Esophagus squamous epithelium (tissue), 5 donors: ENCODE measurements at places on chromosomes 6 and 20.

GRCh38 chr6:137904822-137905617 is 38.0 kb downstream of the TNFAIP3 start:
- no peak for DNase-seq

DNA sequence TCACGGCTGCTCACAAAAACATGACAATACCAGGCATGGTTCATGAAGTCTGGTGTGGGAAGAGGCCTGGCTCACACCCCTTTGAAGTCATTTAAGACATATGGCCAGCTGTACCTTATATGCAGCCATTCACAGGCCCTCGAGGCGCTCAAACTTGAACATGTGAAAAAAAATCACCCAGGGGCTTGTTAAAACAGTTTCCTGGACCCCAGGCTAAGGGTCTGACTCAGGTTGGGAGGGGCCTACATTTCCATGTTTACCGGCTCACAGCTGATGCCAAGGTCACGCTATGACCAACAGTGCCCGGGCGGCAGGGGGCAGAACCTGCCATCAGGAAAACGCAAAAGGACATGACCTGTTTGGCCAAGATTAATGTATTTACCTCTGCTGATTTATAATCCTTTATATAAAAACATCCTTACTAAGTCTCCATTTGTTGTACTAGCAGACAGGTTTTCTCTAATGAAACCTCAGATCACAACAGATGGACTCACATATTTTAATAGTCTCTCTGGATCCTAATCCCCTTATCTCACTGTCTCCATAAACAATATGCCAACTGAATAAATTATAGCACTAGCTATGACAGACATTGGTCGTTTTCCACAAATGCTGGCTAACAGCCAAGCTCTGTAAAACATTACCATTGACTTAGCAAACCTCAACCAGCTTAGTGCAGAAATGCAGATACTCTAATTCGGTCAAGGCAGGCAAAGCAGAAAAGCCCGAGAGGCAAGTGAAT is 19.9 kb downstream of the EZR start:
- no peak for DNase-seq

GRCh38 chr20:43323592-43323991 is 133.9 kb upstream of the PTPRT start:
- no peak for DNase-seq

DNA sequence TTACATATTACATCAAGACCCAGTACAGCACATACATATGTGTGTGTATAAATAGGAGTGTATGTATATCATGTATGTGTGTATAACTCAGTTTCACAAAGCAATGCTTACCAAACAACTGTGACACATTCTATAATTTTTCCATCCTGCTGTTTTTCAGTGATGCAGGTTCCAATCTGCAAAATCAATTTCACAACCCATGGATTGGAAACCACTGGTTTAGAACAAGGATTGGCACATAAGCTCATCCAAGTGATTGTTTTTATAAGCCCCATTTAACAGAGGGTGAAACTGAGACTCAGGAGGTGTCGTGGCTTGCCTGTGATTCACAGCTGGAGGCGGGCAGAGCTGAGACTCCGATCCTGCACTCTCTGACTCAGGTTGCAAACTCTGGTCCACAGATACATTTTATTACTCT is 158.2 kb downstream of the ZMYND8 start:
- DNase-seq, result no peak

- no peak for DNase-seq
Measured at GRCh38 chr20:57161478-57162361, 104.7 kb downstream of the BMP7 start.

DNA sequence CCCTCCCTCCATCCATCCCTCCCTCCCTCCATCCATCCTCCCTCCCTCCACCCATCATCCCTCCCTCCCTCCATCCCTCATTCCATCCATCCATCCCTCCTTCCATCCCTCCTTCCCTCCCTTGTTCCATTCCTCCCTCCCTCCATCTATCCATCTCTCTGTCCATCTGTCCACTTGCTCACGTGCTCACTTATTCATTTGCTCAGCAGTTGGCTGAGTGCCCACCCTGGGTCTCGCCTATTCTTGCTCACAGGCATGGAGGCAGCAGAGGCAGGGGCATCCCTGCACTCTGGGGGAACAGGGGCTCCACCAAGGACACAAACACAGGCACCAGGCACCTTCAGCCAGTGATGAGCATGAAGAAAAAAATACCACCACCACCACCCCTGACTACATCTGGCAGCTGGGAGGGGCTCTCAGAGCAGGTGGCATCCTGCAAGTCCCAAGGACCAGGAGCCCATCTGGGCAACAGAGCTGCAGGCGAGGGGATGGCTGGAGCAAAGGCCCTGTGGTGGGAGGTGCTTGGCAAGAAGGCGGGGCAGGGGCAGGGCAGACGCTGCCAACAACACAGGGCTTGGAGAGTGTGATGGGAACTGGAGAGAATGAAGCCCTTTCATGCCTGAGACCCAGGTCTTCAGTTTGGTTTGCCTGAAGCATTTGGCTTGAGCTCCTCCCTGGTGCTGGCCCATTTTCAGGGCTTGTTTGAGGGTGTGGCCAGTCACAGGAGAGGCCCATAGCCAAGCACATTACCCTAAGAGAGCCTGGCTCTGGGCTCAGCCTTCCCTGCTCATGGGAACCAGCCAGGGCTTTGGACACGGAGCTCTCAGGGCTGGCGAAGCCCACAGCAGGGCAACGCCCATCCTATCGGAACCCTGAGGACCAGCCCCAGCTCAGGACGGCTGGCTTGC is 40.2 kb upstream of the MRGBP start:
- no peak for DNase-seq

DNA sequence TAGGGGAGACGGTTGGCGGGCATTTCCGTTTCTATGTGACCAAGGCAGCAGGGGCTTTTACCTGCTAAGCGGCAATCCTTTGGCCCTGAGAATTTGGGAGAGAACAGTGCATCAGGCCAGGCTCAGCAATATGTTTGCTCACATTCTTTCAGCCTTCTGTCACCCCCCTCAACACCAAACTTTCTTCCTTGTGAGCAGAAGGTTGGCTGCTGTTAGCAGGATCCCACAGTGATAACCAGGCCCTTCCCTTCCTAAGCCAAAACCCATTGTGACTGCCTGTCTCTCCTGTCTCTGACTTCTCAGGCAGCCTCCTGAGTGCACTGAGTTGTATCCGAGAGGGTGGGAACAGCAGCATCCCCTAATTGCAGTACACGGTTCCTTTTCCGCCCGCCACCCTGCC is 43.7 kb downstream of the STK35 start:
- no peak for DNase-seq

DNA sequence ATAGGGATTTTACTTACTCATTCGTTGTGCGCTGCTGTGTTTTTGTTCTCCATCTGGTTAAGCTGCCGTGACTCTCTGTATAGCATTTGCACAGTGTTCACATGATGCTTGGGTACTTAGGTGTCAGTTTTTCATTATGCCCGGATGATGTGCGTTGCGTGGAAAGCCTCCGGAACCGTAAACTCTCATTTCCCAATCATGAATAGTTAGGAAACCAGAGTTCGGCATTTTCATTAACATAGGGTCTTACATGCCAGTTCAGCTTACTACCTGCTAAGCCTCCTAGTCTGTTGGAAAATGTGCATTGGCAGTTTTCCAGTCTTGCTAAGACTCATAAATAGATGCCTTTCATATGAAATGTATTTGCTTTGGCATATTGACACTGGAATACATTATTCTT is 483.4 kb upstream of the FLRT3 start:
- no peak for DNase-seq

DNA sequence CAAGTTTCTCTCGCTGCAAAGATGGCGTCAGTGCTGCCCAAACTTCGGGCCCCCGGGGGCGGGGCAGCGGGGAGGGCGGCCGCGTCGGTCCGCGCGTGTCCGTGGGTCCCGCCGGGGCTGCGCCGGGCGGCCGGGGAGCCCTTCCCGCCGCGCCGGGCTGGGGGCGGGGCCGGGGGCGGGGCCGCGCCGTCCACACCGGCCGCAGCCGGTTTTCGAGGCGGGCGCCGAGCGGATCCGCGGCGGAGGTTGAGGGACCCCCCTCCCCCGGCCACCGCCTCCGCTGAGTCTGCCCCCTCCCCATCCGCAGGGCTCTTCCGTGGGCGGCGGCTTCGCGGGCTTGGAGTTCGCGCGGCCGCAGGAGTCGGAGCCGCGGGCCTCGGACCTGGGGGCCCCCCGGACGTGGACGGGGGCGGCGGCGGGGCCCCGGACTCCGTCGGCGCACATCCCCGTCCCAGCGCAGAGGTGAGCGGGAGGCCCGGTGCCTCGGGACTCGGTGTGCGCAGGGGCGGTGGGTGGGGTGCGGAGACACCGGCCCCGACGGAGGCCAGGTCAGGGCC is 572 bp downstream of the SLC2A4RG start:
- DNase-seq, result no peak

- DNase-seq, result no peak
Measured at GRCh38 chr6:56033401-56033800, 158.0 kb upstream of the BMP5 start.

DNA sequence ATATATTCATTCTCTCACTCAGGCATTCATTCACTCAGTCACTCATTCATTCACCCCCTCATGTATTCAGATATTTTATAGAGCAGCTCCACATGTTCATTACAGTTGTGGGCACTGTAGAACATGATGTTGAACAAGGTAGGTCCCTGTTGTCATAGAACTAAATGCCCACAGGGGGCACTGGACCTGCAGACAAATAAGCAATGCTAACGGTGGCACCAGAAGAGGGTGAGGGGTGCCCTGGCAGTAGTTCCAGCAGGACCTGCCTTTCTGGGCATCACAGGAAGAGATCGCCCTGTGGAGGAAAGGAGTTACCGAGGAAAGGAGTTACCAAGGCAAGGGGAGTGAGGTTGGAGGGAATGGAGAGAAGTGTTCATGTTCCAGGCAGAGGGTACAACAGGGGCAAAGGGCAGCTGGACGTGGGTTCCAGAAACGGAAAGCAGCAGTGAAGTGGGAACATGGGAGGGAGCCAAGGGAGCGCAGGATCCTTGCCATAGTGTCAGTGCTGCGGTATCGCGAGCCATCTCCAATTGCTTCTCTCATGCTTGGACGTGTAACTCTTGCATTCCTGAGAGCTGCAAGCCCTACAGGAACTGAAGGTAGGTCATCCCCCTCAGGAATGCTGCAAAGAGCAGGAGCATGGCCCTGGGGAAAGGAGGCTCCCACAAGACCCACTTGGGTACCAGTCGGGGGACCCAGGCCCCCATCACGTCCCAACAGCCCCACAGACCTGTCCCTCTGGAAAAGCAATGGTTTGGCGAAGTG is 128.2 kb downstream of the EDN3 start:
- no peak for DNase-seq

DNA sequence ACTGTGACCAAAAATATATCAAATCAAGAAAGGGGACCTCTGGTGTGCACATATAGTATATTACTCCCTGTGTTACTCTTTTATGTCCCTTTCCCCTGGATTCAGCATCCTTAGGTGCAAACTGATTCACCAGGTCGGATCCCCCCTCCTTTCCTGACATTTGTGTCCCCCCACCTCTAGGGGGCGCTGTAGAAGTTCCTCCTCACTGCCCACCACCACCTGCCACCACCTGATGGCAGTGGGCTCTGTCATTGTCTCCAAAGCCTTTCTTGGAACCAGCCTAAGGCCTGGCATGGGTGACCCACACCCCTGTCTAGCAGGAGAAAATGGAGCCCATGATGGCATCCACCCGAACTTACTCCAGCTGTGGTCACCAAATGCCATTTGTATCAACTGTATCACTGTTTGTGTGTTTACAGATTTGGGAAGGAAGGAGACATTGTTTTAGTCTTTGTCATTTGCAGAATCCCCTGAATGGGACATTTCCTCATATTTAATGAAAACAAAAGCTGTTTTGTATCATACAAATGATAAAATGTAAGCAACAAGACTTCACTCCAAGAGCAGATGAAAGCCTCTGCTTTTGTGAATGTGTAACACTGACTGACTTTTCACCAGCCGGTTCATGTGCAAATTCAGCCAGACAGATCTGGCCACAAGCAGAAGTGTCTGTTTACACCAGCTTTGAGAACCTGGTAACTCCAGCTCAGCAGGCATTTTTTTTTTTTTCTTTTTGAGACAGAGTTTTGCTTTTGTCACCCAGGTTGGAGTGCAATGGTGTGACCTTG is 66.2 kb downstream of the ARMC2 start:
- no peak for DNase-seq

- no peak for DNase-seq
Measured at GRCh38 chr6:33872761-33873160, 69.0 kb upstream of the MLN start.

DNA sequence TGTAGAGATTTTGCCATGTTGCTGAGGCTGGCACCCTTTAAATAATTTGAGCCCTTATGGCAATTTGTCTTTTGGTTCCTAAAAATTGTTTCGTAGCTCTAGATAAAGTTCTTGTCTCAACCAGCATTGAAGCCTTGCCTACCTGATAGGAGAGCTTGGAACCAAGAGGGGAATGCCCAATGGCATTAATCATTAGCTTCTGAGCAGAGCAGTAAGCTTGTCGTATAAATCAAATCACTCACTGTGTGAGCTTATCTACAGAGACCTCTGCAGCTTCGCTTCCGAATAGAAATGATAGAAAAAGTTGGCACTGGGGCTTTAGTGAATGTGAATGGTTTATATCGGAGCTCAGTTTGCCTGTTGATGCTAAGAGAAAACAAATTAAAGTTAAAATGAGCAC is 10.7 kb downstream of the ANKRD6 start:
- DNase-seq, result no peak

DNA sequence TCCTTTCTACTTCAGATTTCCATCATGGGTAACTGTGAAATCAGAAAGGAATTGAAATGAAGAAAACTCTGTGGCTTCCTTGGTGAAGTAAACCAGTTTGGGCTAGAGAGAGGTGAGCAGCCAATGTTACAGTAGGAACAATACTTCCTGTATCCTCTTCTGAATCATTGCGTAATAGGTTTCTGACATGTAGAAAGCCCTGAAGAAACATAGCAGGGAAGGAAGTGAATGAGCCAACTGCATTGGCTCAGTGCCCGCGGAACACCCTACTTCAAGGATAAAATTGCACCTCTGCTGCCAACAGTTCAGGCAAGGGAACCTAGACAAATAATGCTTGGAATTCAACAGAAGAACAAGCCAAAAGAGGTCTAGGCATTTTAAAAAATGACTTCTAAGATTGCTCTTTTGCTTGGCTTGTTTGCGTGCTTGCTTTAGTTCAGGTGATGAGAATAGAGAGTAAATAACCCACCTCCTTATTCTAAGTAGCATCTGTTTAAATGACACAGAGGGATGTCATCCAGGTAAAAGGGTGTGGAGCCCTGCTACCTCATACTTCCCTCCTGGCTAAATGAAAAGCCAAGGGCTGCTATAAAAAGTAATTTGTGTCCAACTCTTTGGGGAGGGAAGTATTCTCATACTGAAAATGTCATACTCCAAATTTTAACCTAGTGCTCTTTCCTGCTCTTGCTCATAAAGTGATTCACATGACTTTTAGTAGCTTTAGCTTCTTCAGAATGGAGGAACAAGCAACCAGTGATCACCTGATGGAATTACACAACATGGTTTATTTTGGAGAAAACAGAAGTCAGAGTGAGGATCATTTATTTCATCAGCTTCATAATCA is 30.0 kb upstream of the AKIRIN2 start:
- no peak for DNase-seq
